Right cardiac atrium (tissue), 5 donors: ENCODE measurements at places on chromosomes 3 and 15.

- DNase-seq: no peak
Measured at GRCh38 chr15:50463423-50464358, 39.5 kb downstream of the USP8 start.

DNA sequence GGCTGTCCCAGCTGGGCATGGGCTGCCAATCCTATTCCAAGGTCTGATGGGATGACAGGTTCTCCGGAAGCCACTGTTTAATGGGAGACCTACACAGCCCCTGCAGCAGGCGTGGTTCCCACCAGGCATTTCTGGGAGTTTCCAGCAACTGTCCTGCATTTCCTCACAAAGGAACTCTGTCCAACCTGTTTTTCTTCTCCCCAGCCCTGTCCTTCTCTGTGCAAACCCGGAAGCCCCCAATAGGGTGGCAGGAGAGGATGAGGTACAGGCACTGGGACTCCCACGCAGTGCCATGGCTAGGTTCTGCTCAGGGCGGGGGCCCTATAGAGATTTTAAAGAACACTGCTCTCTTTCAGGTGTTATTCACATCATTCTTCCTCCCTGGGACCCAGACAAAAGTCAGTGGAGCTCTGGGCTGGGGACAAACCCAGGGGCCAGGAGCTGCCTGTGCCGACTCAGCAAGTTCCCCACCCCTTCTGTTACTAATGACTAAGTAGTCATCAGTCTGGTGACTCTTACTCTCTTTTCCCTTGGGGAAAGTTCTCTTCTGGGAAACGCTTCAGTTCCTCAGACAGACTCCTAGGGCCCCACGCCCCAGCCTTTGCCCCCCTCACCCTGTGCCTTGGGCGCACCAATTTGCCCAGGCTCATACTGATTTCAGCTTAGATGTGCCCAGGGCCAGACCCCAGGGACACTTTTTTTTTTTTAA, 97.7 kb downstream of the CD47 start:
- DNase-seq: no peak

DNA sequence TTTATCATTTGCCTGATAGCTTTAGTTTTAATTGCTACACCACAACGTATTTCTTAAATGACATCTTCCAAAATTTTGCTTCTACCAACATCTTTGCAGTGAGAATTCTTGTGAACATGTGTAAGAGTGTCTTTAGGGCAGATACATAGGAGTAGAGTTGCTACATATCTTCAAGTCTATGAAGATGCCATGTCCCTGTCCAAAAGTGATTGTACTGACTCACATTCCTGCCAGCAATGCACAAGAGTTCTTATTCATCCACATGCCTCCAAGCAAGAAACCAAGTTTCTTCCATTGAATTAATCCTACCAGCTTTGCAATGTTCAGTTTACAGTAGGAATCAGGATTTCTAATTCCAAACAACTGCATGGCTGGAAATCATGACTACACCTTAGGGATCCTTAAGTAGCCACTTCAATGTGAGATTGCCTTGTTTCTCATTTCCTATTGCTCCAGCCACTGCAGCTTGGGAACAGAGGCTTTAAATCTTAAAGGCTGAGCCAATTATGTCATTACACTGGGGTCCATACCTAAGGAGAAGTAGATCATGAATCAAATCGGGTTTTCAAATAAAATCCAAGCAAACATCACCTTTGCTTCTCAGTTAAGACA, 44.5 kb downstream of the BCL2L10 start:
- no peak for DNase-seq

DNA sequence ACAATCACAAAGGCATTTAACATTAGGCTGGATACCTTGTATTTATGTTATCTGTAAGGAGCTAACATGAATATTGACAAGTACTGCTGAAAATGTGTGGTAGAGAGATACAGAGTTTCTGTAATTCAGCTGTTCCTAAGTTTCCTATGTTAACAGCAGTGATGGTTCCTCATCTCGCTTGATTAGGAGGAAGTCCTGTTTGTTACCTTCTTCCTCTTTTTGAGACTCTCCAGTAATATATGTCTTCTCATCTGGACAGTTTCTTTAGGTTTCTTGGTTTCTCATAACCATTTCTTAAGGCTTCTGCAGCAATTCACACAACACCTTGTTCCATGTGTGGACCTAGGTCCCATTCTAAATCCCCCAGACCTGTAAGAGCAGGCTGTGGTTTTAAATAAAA, 11.4 kb upstream of the PEX5L start:
- no peak for DNase-seq

DNA sequence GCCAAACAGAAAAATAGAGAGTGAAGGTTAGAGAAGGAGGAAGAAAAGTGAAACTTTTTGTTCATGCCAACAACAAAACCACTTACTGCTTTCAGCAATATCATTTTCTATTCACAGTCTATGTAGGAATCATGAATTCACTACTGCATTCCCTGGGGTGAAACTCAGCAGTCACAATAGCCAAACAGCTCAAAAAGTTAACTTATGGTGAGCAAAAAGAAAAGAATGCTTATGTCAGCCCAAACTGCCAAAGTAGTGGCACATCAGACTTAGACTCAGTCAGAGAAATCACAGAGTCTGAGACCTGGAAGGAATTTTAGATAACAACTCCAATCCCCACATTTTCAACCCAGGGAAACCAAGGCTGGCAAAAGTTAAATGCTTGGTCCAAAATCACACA, 238.7 kb upstream of the TMCO5A start:
- DNase-seq: no peak

DNA sequence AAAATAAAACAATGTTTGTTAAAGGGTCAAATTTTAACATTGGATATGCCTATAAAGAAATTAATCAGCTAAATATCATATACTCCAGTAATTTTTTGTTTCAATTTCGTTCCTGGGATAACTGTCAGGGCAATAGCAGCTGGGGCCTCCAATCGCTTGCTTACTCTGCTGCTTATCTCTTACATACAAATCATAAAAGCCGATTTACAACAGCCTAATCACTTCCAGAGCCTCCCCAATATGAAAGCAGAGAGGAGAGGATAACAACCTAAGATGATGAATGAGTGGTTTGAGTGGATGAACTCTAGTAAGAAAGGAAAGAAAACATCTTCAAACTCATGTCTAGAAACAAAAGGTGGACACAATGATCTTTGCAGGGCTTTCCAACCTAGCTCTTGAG, 80.7 kb upstream of the PSMD6 start:
- no peak for DNase-seq

DNA sequence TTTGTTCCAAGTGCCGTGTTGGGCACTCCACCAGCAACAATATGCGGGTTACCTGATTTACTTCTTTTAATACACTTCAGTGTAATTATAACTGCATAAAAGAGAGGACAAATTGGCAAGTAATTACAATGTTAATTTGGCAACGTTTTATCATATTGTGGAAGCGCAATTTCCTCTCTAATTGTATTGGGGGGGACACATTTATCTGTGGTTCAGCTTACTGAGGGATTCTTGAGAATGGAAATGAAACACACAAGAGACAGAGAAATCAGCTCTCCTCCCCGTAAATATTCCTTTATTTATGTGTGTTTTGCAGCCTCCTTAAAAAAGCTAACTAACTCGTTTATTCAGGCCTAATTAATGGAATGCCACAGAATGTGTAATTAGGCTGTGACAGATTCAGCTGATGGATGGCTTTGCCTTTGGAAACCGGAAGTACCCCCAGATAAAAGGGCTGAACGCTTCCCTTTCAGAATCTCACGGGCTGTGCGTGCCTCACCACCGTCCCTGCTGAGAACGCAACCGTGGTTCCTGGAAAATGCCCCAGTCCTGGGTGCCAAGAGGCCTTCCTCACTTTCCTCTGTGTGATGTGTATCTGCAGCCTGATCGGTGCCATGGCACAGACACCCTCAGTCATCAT, 247.1 kb upstream of the ST8SIA2 start:
- no peak for DNase-seq

DNA sequence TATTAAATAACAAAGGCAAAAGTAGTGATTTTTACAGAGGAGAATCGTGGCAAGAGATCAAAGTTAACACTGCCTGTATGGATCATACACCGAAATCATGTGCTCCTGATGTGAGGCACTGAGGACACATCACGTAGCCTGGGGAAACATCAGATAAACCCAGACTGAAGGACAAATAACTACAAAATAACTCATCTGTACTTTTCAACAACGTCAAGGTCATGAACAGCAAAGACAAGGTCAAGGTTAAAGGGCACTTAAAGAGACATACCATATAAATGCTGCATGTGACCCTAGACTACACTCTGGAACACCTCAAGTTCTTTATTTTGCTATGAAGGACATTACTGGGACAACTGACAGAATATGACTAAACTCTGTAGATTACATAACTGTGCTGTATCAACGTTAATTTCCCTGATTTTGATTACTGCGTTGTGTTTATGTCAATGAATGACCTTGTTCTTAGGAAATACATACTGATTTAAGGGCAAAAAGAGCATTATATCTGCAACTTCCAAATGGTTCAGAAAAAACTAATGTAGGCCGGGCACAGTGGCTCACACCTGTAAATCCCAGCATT, 48.1 kb downstream of the CHSY1 start:
- DNase-seq: no peak

DNA sequence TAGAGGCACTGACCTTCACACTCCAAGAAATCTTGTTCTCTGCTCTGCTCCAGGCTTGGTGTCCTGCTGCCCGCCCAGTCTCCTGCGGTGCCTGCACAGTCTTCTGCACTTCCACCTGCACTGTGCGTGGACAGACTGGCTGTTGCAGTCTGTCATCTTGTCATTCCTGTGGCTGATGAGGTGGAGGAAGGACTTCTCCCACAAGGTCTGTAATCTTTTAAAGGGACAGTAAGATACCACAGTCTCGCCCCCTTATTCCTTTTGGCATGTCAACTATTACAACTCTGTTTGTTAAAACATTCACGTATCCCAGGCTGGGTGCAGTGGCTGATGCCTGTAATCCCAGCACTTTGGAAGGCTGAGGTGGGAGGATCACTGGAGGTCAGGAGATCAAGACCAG, 54.1 kb upstream of the IGF2BP2 start:
- no peak for DNase-seq

GRCh38 chr3:53180305-53181023, 19.5 kb downstream of the PRKCD start:
- no peak for DNase-seq

DNA sequence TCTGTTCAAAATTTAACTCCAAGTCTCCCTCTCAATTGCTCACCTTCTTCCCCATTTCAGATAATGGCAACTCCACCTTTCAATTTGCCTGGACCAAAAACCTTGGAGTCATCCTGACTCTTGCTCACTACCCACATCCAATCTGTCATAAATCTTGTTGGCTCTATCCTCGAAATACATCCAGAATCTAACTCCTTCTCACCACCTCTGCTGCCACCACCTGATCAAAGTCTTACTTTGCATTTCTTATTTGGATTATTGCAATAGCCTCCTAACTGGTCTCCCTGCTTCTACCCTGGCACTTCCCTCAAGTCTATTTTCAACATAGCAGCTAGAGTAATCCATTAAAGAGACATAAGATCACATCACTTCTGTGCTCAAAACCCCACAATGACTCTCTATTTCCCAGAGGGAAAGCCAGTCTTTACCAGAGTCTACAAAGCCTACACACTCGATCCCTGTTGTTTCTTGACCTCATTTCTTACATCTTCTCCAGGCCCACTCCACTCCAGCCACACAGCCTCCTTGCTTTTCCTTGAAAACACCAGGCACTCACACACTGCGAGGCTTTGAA, 86.6 kb downstream of the GPR156 start:
- DNase-seq: no peak

GRCh38 chr3:32552013-32552412, 18.6 kb downstream of the DYNC1LI1 start:
- DNase-seq: no peak

DNA sequence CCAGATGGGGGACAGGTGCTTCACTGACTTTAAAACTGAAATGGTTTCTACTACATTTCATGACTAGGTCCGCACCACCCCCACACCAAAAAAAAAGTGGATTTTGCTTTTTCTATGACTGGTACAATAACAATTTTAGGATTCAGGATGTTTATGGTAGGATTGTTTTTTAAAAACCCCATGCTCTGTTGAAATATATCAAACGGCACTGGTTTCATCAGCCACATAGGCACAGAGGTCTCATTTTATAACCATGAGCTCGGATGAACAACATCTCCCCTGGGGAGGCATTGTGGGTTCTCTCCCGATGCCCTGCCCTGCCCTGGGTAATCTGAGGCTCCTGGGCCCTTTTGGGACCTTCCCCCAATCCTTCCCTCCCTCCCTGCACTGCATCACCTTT, 202.7 kb upstream of the KBTBD8 start:
- DNase-seq: no peak

- no peak for DNase-seq
Measured at GRCh38 chr3:26236531-26236930, 386.0 kb upstream of the LRRC3B start.

- DNase-seq: no peak
Measured at GRCh38 chr15:91183596-91183995, 83.5 kb downstream of the SV2B start.

DNA sequence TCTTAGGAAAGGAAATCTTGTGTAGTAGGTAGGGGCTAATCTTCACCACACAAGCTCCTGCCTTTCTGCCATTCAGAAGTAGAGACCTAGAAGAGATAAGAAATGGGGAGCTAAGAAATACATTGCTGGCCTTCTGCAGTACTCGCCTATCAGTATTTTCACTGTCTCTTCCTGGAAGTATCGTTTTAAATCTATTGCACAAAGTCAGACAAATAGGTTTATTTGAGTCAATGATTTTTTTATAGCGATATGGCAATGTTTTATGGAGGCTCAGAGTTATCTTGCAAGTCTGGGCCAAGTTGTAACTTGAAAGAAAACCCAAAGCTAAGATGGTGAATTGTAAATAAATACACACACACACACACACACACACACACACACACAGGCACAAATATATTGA, 103.8 kb downstream of the PTPRG start:
- DNase-seq: no peak

DNA sequence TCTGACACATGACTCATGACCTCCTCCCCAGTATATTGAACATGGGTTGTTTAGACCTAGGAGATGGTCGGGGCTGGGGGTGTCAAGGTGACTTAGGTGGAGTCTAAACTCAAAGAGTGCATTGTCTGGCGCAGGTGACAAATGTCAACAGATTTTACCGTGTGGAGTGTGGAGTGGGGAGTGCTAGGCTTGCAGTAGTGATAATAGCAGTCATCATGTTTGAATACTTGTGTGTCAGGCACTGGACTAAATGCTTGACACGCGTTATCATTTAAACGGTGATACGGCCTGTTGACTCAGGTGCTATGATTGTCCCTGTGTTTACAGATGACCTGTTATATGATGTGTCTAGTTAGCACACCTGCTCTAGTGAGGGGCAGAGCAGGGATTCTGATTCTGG, 30.8 kb downstream of the MUC20 start:
- DNase-seq: no peak

GRCh38 chr3:133227813-133228212, 172.0 kb upstream of the BFSP2 start:
- no peak for DNase-seq

DNA sequence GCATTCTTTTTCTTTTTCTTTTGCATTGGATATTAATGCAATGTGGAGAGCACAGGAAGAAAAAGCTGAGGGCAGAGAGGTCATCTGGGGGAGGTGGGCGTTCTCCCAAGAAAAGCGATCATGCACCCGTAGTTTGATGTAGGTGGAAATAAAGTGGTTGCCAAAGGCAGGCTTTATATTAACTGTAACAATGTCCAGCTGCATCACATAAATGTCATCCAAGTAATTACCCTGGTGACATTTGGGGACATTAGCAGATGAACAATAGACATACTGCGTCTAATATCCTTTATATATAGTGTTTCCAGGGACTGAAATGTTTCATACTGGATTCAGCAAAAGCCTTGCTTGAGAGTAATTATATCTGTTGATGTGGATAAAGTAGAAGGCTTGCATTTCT, 135.5 kb downstream of the CNTN6 start:
- DNase-seq: no peak
